ENCODE measurements at places on chromosomes 4 and X. TPM values are rescaled to one million over a fixed set of nuclear protein-coding genes. Genes with fewer than 3 reads are reported as not detected.

The AKAP14 gene
- total RNA-seq: not detected

The FAM199X gene
- total RNA-seq: 32.7 TPM

The PNCK gene
- not detected for total RNA-seq

The TLR6 gene
- 1.4 TPM for total RNA-seq

The F8A1 gene
- total RNA-seq: 2.7 TPM

The P2RY4 gene
- not detected for total RNA-seq

The PRDM8 gene
- total RNA-seq: 1.2 TPM

The SHOX gene
- not detected for total RNA-seq

The SMARCA1 gene
- total RNA-seq: 48.0 TPM

The SLC7A11 gene
- total RNA-seq: 16.5 TPM

Measured in dermis blood vessel endothelial cell (primary cell).